Right lung (tissue), 10 donors: ENCODE measurements at places on chromosomes 2 and 18. TPM values are rescaled to one million over a fixed set of nuclear protein-coding genes. Genes with fewer than 3 reads are reported as not detected.

DNA sequence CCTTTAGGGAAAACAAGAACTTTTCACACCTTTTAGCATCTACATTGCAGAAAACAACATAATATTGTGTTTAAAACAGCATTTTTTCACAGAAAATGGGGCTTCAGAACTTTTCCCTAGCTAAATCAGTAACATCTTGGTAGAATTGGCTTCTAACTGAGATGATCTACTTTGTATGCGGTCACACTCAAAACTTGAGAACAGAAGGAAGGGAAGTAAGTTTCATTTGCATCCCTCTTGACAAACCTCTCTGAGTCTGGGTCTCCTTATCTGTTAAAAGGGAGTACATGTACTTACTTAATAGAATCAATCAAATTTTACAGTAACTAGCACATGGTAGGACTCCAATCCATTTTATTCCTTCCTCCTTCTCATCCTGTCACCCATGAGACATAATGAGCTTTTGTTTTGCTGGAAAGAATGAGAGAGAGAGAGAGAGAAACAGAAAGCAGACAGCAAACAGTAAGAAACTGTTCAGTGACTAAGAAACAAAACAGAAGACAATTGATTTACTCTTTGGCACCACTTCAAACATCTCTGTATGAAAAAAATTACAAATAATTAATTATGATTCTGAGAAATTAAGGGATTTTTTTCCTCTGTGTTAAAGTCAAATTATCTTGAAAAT, 387.3 kb downstream of the SATB2 start:
- DNase-seq: no peak

GRCh38 chr2:10634495-10634894, 55.3 kb downstream of the NOL10 start:
- no peak for DNase-seq

GRCh38 chr2:119477113-119477505, 45.5 kb downstream of the TMEM37 start:
- no peak for DNase-seq

Gene IL18R1
- polyA plus RNA-seq: 4.2 TPM

Gene CLEC4F
- polyA plus RNA-seq: 0.05 TPM

Gene RNF25
- 43.5 TPM for polyA plus RNA-seq

Gene CCDC142
- 18.1 TPM for polyA plus RNA-seq

Gene GPR148
- polyA plus RNA-seq: not detected

Gene SERPINB3
- polyA plus RNA-seq: not detected

Gene CGREF1
- polyA plus RNA-seq: 0.41 TPM

Gene VWC2L
- polyA plus RNA-seq: 0.06 TPM
